ENCODE measurements at places on chromosomes 1 and 21.

DNA sequence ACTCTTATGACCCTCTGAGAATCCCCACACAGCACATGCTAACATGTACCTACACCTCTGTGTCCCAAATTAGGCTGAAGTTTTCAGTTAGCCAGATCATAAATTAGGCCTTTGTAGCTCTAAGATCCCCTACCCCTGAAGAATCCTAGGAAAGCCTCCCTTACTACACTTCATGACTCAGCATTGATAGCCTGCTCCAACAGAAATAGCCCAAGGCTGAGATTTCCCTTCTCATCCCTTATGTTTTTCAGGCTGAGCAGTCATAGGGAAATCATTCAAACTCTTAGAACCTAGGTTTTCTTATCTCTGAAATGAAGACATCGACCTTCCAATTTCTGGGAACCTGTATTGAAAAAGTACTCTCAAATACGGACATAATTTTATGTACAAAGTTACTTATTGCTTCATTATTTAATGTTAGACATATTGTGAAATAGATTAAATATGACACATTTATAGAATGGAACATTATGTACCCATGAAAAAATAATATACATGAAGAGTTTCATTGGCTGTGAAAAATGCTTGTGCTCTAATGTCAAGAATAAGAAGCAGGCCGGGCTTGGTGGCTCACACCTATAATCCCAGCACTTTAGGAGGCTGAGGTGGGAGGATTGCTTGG, 122.4 kb upstream of the UBE2U start:
- DNase-seq, result peak; percentile 36

GRCh38 chr1:6365047-6365446, 28.5 kb downstream of the ACOT7 start:
- no peak for DNase-seq

- DNase-seq, result no peak
Measured at GRCh38 chr21:29676395-29676794, 263.4 kb downstream of the GRIK1 start.

DNA sequence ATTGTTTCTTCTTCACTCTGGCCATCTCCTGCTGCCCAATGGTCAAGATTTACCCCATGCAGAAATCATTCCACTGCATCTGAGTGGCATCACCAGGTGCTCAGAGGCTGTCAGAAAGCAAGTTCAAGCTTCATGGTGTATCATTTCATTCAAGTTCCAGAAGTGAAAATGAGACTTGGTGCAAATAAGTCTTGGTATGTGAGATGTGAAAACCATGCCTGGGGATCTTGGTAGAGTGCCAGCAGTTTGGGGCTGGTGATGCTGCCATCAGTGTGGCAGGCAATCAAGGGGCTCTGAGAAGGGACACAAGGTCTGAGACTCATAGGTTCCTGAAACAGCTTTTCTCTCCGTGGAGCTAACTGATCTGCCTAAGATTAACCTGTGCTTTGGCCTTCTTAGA, 52.0 kb downstream of the CD2 start:
- no peak for DNase-seq

GRCh38 chr1:41898191-41898713, 20.5 kb downstream of the HIVEP3 start:
- DNase-seq, result no peak

DNA sequence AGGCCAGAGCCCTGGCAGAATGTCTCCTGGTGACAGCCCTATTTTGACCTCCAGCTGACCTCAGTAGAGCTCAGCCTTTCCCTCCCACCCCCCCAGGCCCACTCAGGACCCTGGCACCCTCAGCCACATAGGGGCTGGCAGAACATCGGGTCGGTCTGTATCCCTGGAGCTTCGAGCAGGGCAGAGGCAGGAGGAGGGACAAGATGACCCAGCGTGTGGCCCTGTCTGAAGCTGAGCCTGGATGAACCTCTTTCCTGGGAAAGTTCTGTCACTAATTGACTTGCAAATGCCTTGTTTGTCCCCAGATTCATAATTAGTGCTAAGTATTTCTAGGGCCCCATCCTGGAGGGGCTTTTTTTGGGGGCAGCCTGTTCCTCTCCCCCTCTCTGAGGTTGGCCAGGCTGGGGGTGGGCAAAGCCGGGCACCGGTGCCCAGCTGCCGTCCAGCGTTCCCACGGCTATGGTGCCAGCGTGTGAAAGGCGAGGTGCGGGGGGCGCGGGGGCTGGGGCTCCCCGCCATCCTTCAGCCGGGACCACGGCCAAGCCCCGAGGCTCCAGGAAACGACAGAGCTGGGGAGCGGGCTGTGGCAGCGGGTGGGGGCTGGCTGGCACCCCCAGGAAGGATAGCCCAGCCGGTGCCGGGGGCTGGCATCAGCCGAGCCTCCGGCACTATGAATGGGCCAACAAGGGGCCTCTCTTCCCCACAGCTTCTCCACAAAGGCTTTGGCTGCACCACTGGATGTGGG, 31.4 kb downstream of the RHBG start:
- no peak for DNase-seq

- DNase-seq, result no peak
Measured at GRCh38 chr1:145983206-145983675, 13.1 kb downstream of the TXNIP start.

GRCh38 chr1:93605026-93605568, 76.5 kb downstream of the BCAR3 start:
- DNase-seq, result no peak

GRCh38 chr1:118984722-118985639, 3.2 kb downstream of the TBX15 start:
- DNase-seq, result no peak

DNA sequence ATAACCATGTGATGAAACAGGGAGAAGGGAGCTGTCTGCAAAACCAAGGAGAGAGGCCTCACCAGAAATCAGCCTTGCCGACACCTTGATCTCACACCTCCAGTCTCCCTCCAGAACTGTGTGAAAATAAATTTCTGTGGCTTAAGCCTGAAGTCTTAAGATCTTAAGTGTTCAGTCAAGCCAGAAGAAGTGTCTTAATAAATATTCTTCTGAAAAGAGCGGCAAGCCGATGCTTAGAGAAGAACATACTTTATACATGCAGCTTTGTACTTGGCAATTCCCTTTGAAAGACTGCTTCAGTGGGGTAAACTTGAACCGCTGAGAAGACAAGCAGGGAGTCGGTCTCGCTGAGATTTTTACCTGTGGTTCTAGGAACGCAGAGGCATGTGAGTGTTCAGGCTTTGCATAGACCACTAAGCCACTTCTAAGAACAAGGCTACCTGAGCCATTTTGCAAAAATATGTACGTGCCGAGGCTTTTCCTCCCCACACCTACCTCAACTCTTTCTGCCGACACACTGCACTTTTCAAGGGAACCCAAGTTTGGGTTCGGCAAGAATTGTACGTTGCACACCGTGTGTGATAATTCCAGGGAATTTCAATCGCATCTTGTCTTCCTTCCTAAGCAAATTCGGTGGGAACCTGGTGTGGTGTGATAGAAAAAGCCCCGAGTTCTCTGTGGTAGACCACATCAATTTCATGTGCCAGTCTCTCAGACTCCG, 3.4 kb downstream of the RUNX1 start:
- DNase-seq, result no peak

DNA sequence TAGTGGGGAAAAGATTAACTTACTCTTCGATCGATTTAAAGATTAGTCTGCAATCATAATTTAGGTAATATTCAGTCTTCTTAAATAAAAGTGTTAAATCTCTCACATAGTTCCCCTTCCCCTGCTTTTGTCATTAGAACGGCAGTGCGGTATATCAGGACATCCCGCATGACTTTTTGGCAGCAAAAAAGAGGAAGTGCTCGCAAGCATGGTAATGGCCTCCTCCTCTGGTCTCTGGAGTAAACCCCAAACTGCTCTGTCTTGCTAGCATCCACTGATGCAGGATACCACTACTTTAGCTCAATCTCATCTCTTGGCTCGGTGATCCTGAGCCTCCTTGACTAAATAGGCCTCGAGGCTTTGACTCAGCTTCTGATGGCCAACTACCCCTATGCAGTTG, 78.7 kb upstream of the VAV3 start:
- DNase-seq, result no peak

- DNase-seq, result no peak
Measured at GRCh38 chr1:56396581-56396980, 182.8 kb downstream of the PLPP3 start.

GRCh38 chr1:41806472-41807155, 112.1 kb downstream of the HIVEP3 start:
- DNase-seq, result no peak

DNA sequence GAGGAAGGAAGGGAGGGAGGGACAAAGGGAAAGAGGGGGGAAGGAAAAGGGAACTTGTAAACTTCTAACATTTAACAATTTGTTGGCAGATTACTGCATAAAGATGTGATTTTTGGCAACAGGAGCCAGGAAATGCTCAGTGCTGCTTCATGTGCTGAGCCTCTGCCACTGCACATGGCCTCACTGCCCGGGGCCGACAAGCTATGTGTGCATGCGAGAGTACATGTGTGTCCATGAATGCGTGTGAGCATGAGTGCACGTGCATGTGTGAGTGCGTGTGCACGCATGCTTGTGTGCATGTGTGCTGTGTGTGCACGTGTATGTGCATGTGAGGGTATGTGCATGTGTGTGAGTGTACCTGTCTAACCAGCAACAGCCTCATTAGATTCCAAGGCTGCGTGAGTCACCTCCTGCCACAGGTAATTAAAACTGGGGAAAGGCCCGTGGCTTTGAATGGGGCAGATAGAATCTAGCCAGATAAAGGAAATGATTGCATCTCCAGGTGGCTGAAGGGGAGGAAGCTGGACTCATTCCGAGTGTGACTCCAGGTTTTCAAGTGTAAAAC, 41.4 kb upstream of the TSPEAR start:
- DNase-seq, result peak; percentile 93

- no peak for DNase-seq
Measured at GRCh38 chr1:12285496-12286143, 55.8 kb downstream of the VPS13D start.

DNA sequence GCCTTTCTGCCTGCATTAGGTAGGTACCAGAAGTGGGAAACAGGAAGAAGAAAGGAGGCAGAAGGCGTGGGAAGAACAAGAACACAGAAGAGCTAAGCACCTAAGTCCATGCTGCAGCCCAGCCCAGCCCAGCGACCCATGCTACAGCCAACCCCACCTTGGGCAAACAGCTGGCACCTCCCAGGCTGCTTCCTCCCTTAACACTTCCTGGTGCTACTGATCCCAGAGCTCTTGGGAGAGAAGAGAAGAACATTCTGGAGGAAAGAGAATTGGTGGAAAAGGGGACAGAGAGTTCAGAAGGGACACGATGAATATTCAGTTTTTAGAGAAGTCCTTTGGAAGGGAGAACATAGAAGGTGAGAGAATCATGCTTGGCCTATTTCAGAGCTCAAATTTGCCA, 28.5 kb downstream of the PLEKHA6 start:
- no peak for DNase-seq

DNA sequence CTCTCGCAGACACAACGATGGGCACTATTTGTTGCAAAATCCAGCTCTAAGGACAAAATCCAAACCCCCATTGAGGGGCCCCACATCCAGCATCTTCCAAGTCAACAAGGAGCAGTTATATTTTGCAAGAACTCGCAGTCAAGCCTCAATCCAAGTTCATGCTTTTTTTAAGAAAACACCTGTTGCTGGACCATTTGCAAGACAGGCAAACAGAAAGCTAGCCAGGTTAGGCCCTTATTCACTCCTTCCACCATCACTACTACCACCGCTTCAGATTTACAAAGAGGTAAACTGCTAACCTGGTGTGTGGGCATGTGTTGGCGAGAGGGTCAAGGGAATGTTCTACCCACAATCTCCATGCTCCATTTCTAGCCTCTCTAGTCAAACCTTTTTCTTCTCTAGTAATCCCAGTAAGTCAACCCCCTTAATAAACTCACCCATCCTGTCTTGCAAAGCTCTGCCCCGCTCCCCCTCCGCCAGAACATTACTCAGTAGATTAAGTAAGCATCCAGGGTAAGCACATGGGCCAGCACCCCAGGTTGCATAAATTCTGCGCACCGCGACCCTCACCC, 703 bp downstream of the ERI3 start:
- no peak for DNase-seq

DNA sequence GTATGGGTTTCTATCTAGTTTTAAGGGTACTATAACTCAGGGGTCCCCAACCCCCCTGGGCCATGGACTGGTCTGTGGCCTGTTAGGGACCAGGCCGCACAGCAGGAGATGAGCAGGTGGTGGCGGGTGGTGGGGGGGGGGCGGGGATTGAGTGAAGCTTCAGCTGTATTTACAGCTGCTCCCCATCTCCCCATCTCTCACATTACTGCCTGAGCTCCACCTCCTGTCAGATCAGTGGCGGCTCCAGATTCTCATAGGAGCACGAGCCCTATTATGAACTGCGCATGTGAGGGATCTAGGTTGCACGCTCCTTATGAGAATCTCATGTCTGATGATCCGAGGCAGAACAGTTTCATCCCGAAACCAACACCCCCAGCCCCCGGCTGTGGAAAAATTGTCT, 95.1 kb upstream of the SLC45A1 start:
- no peak for DNase-seq

GRCh38 chr1:19344372-19344810, 32.3 kb downstream of the SLC66A1 start:
- DNase-seq, result peak; percentile 38

GRCh38 chr1:207328004-207328403, 6.5 kb downstream of the CD55 start:
- no peak for DNase-seq

GRCh38 chr1:10430216-10431069, at the start of gene CENPS:
CENPS (plus strand) TSS chr1:10430433; CDS start chr1:10430518, 85 bp downstream.
- DNase-seq, result peak; percentile 97

- peak; percentile 28 for DNase-seq
Measured at GRCh38 chr1:235883261-235883927, 16.7 kb upstream of the LYST start.

- no peak for DNase-seq
Measured at GRCh38 chr1:220462752-220463151, 65.2 kb upstream of the MARK1 start.

GRCh38 chr1:178048883-178049282, 45.0 kb upstream of the RASAL2 start:
- no peak for DNase-seq

Data from RWPE1 (cell line).